ENCODE measurements at places on chromosomes 12 and 14.

GRCh38 chr12:131007031-131007739, 53.5 kb downstream of the ADGRD1 start:
- DNase-seq, result no peak

DNA sequence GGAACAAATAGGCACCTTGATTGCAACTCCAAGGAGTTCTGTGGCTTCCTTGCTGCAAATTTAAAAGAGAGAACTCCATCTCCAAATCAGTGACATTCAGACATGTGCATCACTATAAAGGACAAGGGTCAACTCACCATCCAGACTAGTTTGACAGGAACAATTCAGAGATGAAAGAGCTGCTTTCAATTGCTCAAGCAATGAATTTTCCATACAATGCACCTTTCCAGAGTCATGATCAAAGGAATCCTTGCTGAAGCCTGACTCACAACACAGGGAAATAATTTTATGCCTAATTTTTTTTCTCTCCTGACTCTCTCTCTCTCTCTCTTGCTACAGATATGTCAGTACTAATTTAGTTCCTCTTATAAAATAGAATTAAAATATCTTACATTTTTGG, 380.5 kb upstream of the GARIN6 start:
- DNase-seq, result no peak

DNA sequence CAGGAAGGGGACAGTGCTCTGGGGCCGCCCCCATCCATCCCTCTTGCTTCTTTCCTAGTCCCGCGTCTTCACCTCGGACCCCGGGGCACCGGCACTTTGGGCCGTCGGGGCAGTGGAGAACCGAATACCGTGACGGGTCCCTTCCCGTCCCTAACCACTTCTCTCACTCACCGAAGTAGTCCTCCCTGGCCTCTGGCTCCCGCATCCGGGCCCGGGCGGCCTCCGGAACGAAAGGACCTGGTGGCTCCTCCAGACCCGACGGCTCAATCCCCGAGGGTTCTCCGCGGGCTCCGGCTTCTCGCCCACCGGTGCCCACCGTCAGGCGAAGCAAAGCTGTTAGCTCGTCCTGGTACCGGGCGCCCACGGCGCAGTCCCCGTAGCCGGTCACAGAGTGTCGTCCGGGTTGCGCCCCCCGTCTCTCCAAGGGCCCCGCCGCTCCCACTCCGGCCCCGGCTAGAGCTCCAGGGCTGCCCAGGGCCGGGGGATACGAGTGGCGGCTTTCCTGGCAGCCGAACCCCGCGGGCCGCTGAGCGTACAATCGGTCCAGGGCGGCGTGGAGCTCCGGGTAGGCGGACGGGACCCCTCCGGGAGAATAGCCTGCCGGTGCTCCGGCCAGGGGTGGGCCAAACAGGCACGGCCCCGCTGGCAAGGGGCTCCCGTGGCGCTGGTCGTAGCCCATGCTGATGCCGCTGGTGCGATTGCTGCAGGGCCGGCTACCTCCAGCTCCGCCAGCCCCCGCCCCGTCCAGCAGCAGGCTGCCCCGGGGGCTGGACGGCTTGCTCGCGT, 1.1 kb downstream of the AJUBA start:
- DNase-seq, result peak; percentile 9

DNA sequence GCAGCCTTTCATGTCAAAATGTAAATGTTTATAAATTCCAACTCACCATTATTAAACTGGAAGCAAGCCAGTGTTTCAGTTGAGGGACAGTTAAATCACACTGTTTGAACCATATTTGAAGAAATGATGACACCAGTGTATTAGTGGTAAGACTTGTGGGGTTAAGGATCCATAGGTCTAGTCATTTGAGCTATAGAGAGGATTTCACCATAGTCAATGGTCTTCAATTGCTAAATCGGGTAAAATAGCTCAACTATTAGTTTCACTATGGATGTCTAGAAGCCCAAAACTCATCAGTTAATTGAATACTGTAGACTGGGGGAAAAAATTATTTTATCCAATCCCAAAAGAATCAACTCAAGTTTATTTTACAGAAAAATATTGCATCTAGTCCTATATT, 659.1 kb downstream of the NRXN3 start:
- DNase-seq, result no peak

- no peak for DNase-seq
Observed at GRCh38 chr14:45838597-45838996, 585.6 kb upstream of the MIS18BP1 start.

DNA sequence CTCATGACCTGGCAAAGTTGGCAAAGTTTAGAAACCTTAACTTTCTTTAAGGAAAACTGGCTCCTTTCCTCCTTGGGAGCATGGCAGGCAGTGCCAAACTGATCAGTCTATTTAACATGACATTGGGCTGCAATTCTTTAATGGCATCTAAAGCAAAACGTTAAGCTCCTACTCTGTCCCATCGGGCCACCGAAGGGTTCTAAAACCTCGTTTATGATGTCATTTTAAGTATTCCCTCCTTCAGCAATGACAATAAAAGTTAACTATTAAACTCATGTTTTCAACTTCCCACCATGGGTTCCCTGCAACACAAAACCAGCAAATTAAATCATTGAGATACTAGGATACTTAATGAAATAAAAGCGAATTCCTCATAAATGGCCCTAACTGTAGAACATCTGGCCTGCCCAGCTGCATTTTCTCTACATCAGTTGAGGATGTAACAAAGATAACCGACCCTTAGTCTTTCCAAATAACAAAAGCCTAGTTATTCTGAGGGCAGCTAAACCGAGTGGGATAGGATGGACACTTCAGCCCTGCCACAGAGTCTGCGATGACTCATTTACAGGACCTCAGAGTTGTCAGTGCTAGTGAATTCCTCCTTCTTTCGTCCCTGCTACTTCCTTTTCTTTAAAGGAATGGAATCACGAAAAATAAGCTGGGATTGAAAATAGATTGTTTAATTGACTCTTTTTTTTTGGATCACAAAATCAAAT, 34.5 kb upstream of the RIC8B start:
- no peak for DNase-seq

DNA sequence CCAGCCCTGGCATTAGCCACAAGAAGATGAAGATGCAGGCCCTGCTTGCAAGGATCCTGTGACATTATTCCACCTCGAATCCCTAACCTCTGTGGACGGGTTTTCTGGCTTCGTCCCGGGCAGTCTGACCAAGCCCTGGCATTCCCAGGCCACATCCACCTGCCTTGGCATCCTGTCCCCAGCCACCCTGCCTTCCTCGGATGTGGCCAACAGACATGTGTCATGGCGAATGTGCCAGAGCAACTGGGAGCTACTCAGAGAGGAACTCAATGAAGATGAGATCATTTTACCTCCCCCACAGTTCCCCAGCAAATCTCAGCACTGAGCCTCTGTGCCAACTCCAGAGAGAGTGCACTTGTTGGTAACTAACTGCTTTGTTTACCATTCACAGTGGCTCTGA, 33.5 kb upstream of the KCNA5 start:
- DNase-seq, result no peak

- DNase-seq, result no peak
Observed at GRCh38 chr12:56188778-56189098, 545 bp downstream of the SMARCC2 start.

DNA sequence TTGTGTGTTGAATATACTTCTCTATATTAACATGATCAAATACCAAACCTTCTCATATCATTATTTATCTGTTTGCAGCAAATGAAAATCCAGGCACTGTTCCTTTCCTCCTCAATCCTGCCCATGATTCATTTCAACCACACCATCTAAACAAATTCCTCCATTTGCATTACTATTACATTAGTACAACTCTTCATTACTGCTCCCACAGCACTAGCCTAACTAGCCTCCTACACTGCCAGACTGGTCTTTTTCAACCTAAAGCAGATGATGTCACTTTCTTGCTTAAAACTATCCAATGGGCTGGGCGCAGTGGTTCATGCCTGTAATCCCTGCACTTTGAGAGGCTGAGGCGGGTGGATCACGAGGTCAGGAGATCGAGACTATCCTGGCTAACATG, 117.3 kb upstream of the MYF6 start:
- no peak for DNase-seq

GRCh38 chr12:51820526-51821439, 27.7 kb downstream of the FIGNL2 start:
- peak; percentile 71 for DNase-seq

DNA sequence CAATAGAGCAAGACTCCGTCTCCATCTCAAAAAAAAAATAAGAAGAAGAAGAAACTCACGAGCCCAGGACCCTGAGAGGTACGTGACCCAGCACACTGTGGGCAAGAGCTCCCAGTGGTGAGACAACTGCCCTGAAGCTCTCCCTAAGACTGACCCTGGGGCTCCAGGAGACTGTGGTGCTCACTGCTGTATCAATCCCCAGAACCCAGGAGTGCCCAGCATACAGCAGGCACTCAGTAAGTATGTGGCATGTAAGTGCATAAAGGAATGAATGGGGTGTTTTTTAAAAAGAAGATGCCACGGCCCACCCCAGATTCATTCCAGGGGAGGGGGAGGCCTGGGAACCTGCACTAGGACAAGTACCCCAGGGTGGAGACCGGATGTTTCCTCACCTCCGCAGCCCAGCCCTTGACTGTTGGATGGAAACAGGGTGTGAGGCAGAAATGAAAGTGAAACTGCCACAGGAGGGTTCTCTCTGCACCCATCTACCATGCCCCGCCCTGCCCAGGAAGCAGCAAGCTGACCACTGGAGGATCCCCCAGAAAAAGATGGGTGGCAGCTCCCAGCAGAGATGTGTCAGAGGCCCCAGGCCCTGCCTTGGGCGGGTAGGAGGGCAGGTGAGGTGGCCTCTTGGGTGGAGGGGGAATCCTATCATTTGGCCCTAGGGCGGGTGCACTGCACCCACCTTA, 12.2 kb downstream of the ITPK1 start:
- DNase-seq, result peak; percentile 77

- no peak for DNase-seq
Observed at GRCh38 chr14:50998612-50999011, 54.3 kb upstream of the PYGL start.

GRCh38 chr14:79643132-79643531, 568.2 kb downstream of the DIO2 start:
- DNase-seq, result no peak

- DNase-seq, result no peak
Observed at GRCh38 chr12:67578976-67579661, 69.4 kb upstream of the DYRK2 start.

DNA sequence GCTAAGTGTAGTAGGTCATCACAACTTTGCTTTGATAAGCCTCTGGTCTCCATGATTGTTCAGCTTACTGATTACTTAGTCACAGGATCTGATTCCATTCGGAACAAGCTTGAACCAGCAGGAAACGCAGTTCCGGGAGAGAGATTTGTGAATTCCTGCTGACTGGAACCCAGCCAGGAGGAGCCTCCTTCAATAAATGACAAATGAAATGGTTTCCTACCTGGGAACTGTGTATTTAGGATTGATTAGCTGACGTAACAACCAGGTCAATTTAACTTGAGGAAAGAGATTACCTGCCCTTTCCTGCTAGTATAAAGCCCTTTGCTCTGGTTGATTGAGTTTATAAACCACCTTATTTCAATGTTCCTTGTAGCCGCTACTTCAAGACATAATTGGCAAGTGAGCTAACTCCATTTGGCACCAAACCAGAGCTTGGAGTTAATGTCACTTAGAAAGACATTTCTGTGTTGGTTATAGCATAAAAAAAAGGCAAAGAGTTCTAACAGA, 35.1 kb upstream of the KCNH3 start:
- no peak for DNase-seq

DNA sequence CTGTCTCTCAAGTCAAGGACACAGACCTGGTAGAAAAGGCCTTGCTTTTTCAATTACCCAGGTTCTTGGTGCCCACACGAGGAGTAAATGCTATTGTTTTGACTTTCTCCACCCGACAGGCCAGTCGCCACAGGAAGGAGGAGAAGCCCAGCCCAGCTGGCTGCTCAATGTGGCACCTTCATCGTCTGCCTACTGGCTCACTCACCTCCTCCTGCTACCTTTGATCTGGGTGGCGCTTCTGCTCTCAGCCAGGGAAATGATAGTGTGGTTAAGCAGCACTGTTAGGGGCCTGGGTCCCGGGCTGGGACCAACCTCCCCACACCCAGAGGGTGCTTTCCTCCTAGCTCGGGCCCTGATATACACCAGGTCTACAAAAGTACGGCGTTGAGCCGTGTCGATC, 75.0 kb upstream of the FZD10 start:
- no peak for DNase-seq

DNA sequence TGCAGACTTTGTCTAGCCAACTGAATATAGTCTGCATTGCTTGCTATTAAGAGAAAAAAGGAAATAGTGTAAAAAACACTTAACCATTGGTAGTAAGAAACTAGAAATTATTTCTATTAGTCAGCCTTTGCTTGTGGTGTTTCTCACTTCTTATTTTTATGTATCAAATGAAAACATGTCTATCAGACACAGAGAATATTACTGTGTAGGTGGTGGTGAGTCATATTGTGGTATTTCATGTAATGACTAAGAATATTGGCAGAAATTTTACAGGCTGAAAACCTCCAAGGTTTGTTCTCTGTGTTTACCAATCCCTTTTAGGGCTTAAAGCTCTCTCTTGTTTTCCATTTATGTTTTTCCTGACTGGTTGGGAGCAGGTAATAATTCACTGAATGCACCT, 87.2 kb downstream of the DAAM1 start:
- no peak for DNase-seq

DNA sequence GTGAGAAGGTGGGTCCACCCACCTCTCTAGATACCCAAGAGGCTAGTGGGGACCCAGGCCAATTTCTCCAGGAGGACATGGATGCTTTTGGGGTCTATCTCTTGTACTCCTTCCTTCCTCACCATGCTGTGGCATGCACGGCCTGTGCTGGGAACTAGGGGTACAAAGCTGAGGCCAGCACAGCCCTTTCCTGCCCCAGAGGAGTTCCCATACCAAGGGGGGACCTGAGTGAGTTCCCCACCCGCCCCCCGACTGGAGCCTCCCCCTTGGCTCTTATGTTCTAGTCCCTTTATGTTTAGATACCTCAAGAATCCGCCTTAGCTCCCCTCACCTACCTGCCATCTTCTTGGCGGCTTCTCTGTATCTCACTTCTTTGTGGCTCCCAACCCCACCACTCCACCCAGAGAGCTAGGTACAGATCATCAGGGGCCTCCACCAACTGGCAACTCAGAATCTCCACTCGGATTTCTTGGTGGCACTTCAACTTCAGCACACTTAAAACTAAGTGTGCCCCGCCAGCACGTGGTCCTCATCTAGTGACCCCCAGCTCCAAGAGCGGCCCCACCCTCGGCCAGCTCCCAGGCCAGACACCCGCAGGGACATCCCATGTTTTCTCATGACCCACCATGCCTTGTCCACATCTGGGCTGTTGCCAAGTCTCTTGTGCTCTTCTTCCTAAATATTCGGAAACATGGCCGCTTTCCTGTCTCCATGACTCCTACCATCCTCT, 115.2 kb upstream of the RTL1 start:
- no peak for DNase-seq

DNA sequence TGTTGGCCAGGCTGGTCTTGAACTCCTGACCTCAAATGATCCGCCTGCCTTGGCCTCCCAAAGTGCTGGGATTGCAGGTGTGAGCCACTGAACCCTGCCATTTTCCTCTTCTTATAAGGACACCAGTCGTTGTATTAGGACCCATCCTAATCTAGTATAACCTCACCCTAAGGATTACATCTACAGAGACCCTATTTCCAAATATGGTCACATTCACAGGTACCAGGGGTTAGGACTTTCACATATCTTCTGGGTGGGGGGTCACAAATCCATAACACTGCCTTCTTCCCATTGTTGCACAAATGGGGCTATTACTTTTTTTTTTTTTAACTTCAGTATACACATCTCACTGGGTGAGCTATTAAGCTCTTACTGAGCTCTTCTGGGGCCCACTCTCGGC, 38.6 kb downstream of the ARF6 start:
- no peak for DNase-seq

- DNase-seq, result no peak
Observed at GRCh38 chr12:104354868-104355570, 51.5 kb downstream of the EID3 start.

- no peak for DNase-seq
Observed at GRCh38 chr14:74647678-74648461, 35.8 kb upstream of the LTBP2 start.

All from CD4-positive, alpha-beta T cell (primary cell).